ENCODE measurements at places on chromosomes 4 and X.

DNA sequence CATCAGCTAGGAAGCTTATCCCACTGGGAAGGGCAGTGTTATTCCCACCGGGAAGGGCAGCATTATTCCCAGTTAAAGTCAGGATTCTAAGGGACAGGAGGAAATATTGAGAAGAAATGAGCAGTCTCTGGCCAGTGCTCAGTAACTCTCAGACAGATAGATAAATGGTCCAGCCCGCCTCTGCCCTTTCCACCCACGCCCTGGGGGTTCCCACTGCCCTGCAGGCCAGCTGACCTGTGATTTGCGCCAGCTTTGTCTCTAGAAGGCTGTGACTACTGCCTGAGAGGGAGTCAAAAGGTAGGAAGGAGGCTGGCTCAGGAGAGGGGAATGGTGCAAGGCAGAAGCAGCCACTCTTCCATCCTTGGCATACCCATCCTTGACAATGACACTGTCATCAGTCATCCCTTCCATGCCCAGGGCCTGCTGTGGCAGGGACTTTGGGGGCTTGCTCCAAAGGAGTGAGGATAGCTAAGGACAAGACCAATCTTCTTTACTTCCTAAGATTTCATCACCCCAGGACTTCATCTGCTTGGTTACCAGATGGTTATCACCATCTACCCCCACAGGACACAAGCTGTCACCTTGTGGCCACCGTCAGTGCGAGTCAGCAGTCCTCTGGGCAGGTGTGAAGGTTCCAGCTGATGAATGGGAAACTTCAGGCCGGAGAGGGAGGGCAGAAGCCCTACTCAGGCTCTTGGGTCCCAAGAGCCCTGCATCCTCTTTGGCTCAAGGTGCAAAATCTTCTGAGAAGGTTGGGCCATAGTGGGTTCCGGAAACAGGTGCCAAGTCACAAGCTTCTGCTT, 49.5 kb downstream of the SEPSECS start:
- DNase-seq = no peak

GRCh38 chr4:74777531-74777930, 16.8 kb downstream of the BTC start:
- no peak for DNase-seq

DNA sequence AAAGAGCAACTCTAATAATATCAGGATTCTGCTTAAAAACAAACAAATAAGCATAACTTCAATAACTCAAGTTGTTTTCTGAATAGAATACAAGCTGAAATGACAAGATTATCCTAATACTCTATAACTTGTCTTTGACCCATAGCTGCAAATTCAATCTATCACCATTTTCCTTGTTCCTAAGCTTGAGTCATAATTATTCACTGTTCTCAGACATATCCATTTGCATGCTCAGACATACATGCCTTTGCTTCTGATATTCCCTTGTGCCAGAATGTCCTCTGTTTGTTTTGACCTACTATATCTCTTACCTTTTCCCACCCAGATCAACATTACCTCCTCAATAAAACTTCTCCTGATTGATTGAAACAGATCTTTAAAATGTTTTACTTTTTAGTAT, 109.7 kb downstream of the SNCA start:
- no peak for DNase-seq

GRCh38 chr4:77074381-77074831, 1.4 kb downstream of the CCNI start:
- DNase-seq = no peak

DNA sequence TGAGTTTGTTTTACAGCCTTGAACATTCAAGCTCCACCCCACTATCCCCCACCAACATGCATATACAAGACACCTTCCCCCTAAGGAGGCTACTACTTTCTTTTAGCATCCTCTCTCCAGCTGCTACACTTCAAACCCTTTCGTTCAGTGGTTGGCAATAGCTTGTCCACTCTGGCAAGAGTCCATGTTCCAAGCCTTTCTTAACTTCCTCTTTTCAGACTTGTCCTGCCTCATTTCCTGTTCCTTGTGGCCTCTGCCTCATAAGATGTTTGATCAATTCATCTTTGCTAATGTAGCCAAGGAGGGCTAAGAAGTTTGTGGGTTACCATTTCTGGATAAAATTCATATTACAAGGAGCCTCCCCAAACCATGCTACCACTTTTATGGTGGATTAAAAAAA, 20.8 kb upstream of the ZCCHC12 start:
- no peak for DNase-seq
